Fibroblast of the aortic adventitia (primary cell): ENCODE measurements at places on chromosomes 1 and 21.

DNA sequence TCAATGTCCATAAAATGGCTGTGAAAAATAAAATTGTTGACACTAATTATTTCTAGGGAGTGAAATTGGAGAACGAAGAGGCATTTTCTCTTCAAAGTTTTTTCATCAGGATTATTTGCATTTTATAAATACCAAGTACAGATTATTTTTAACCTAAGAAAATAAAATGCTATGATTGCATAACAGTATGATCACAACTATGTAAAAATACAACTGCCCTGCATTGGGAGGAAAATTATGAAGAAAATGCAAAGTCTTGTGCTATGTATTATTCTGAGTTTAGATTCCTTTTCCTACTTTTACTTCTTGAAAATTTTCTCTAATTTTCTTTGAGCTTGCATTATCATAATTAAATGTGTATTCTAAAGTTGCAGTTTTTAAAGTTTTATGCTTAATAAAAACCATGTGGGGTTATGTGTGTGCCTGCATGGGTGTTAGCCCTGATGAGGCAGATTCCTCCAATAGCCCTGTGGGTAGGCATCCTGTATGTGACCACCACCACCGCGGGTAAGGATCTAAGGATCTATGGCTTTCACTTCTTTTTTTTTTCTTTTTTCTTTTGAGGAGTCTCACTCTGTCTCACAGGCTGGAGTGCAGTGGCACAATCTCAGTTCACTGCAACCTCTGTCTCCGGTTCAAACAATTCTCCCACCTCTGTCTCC is 24.7 kb downstream of the STX6 start:
- peak; percentile 5 for DNase-seq

DNA sequence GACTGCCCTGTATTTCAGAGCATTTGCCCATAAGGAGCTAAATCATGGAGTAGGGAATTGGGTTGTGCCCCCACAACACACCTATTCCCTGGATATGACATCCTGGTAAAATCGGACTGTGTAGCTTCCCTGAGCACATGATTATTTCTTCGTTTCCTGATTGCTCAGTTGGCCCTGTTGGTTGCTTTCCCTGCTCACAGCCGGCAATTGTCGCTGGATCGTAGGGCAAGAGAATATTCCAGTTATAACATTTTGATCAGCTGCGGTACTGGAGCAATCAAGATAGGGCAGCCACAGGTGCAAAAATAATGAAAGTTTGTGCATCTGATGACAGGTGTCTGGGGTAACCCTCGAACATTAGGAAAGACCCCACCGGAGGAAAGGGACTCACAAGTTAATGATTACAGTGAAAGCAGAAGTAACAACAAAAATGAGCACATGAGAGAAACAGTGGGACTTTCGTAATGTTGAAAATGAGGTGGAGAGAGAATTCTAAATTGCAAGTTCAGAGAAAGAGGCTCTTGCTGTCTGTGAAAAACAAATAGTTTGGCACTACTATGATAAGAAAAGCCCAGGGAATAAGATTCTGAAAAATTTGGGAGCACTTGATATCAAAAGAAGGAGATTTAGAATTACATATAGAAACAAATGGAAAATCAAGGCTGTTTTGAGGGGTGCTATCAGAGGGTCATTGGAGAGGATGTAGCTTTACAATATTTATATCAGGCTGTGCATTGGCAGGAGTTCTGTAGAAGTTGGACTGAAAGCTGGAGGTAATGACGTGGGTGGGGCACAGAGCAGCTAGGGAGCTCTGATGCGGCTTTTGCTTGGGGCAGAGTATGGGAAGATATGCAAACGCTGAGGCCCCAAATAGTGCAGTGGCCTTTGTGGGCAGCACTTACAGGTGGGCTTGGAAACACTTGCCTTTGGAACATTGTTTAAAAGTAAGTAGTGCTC is at the start of gene MAB21L3:
MAB21L3 (plus strand) TSS at position 833 of the 957 bp plus-strand sequence. CDS start 1,217 bp downstream, outside the sequence.
- no peak for DNase-seq

- DNase-seq = peak; percentile 5
These were observed 36.1 kb downstream of the LRRC40 start for GRCh38 chr1:70169018-70169839.

DNA sequence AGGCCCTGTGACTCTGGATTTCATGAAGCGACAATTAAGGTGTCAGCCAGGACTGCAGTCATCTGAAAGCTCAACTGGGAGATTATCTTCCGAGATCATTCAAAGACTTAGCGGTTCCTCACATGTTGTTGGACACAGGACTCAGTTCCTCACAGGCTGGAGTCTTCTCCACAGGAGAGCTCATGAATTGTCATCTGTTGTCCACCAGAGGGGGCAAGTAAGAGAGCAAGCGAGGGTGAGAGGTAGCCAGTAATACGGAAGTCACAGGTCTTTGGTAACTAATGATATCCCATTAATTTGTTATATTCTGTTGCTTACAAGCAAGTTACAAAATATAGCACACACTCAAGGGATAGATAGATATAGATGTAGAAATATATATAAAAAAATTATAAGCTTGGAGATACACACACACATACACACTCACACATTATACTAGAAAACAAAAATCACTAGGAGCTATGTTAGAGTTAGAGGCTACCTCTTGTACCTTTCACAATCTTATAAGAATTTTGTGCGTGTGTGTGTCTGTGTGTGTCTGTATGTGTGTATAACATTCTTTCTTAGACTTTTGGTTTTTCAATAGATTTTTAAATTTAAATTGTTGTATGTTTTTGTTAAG is 1695.3 kb downstream of the BRINP3 start:
- peak; percentile 1 for DNase-seq

DNA sequence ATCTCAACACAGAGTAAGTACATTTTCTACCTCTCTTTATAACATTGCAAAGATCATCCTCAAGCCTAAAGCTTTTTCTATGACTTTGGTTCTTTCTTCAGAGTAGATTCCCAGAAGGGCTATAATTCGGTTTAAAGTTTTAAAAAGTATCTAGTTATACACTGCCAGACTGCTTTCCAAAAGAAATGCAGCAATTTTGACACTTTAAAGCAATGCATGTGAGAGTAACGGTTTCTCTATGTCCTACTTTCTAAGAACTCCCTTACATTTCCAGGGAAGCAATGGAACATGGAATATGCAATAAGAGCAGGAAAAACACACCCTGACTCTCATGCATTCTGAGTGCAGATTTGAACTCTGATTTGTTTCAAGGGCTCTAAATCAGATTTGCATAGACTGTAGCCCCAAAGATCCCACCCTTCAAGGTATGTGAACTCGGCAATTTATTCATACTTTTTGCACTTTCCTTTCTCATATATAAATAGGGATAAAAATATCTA is 331.6 kb downstream of the HHIPL2 start:
- DNase-seq = no peak

DNA sequence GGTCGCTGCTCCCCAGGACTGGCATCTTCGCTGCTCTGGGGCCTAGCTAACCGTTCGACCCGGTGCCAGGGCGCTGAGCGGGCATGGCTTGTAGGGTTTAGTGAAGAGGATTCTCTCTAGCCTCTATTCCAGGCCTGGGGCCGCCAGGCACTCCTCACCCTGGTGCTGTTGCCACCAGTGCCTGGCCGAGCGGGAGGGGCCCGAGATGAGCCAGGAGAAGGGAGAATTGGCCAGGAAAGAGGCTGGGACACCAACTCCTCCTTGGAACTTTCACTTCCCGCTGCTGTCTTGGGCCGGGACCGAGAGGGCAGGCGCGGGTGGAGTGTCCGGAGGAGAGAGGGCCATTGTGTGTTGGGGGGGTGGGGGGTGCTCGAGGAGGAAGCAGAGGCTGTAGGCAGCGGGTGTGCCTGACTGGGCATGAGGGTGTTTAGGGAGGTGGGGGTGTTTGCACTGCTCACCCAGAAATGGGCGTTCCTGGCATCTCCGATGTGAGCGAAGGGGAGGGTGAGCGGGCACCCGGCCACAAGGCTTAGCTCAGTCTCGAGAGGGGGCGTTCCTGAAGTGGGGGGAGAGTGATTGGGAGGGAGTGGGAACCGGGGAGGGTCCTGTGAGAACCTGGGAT is 772 bp downstream of the ADAM15 start:
- peak; percentile 22 for DNase-seq

DNA sequence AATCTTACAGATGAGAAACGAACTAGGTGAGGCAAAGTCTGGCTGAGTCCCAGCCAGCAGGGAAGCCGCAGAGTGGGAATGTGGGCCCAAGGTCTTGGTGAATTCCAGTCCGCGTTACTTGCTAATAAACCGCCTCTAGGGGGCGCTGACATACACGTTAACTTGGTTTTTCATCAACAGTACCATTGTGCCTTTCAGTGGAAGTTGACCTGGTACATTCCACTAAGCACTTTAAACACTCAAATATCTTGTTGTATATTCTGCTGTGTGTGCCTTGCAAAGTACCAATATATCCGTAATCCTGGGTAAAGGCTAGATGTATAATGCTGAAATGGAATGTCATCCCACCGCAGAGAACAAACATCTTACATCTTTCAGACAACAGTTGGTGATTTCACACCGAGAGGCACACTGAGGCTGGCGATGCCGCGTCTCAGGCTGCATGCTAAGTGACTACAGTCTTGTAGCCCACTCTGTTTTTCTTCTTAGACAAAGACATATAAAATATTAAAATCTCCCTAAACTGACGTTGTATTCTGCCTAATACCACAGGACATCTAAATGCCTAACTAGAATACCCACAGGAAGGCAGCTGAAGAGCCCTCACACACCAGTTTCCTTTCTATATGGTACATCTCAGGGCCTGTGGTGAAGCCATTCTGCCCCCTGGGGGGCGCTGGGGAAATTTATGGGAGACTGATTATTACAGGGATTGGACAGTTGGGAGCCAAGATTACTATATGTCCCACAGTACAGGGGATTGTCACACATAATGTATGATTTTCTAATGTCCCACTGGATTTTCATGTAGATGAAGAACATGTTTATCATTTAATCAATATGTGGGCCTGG is 49.2 kb upstream of the C1orf198 start:
- DNase-seq = peak; percentile 77

DNA sequence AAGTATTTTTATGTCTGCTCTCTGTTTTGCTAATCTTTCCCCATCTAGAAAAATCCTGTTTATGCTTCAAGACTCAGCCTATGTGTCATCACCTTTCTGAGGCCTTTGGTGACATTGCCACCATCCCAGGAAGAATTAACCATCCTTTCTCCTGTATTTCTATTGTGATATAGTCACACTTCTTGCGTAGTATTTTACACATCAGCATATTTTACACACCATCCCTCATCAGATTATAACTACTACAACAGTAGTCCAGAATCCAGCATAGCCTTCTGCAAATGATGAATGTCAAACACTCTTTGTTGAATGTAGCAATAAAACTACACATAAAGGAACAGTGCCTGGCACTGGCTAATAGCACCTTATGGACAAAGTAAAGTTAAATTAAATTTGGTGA is 275.3 kb upstream of the C1orf87 start:
- DNase-seq = no peak

DNA sequence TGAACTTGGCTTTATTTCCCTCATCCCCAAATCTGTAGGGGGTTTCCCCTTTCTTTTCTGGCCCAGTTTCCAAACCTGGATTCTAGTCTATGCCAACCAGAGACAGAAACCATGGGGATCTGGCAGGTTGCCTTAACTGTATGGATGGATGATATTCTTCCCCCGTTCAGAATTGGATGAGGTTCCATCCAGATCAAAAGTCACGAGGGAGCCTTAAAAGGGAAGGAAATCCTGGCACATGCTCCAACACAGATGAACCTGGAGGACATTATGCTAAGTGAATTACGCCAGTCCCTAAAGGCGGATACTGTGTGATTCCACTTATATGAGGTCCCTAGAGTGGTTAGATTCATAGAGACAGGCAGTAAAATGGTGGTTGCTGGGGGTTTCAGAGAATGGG is 124.4 kb downstream of the HUNK start:
- DNase-seq = no peak

- DNase-seq = no peak
These were observed 3.0 kb downstream of the FNDC5 start for GRCh38 chr1:32867671-32868070.

- no peak for DNase-seq
These were observed 20.5 kb downstream of the KNCN start for GRCh38 chr1:46530791-46531409.

GRCh38 chr1:87329051-87329525 is 408 bp downstream of the LMO4 start:
- DNase-seq = peak; percentile 54

DNA sequence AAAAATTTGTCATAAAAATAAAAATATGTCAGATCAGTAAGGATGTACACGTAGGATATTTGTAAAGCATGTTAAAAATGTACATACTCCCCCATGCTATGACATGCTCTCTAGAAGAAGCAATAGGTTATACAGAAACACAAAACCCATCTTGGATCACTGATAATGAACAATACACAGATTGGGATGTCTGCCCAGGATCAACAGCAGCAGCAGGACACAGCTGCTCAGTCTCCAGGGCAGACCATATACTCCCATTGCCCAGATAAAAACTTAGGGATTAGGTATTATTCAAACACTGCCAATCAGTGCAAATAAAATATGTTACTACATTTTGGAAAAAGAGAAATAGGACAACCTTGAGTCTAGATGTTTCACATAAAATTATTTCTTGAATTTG is 39.0 kb downstream of the DAB1 start:
- DNase-seq = no peak

- no peak for DNase-seq
These were observed 79.1 kb downstream of the POFUT2 start for GRCh38 chr21:45208627-45208951.

- DNase-seq = no peak
These were observed 314.4 kb upstream of the VAMP3 start for GRCh38 chr1:7456722-7457082.

GRCh38 chr1:64901663-64902062 is 64.7 kb downstream of the JAK1 start:
- DNase-seq = no peak

DNA sequence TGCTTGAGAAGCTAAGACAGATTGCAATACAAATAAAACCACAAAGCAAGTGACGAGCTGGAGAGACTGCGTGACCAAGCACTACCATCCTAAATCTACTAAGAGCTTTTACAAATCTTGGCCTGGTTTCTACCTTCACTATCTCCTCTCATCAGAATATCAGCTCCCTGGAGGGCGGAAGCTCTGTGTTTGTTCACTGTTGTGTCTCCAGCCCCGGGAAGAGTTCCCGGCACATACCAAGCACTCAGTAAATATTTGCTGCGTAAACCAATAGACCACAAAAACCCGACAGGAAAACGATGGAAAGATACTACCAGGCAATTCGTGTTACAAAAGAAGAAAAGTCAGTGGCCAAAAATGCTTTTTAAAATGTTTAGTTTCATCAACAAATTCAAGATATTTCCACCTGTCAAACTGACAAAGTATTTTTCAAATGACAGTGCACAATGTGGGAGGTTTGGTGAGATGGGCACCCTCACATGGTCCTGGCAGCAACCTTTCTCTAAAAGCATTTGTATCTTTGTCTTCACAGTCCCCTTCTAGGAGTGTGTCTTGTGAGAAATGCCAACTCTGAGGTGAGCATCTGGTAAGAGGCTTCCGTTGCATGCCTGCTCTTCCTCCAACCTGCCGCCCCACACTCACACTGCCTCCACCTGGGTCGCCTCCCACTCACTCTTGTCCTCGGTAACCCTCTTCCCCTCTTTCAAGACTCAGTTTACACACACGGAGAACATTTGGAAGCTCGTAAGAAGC is 34.7 kb downstream of the SLC1A7 start:
- peak; percentile 50 for DNase-seq
